Activated CD8-positive, alpha-beta memory T cell treated with anti-CD3 and anti-CD28 coated beads for 1 hour (primary cell): ENCODE measurements at places on chromosomes 11 and 22.

- no peak for DNase-seq
Measured at GRCh38 chr11:102783720-102784119, 3.3 kb upstream of the MMP10 start.

DNA sequence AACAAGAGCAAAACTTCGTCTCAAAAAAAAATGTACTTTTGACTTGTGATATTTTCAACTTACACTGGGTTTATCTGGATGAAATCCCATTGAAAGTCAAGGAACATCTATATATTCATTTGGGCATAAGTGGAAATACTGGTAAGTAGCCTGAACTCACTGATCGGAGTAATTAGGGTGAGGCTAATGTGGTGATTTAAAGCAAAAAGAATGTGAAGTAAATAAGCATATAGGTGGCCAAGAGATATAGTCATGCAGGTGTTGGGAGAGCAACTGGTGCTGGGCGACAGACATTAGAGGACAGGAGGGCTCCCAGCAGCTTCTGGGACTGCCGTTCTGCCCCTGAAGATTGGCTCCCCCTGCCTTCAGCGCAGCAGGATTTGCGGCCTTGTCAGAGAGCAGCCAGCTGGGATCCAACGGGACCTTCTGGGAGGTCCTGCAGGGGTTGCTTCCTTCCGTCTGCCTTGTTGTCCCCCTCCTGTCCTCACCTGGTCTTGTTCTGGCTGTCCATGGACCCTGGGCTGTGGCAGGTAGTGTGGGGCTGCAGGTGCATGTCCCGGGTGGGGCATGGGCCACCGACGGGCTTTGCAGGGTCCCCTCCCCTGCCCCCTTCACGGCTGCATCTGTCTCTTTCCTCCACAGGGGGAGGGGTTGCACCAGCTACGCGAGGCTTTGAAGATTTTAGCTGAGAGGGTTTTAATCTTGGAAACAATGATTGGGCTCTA is 14.1 kb downstream of the RHBDD3 start:
- no peak for DNase-seq

GRCh38 chr11:36684840-36685801 is 87.1 kb upstream of the RAG2 start:
- DNase-seq = no peak

DNA sequence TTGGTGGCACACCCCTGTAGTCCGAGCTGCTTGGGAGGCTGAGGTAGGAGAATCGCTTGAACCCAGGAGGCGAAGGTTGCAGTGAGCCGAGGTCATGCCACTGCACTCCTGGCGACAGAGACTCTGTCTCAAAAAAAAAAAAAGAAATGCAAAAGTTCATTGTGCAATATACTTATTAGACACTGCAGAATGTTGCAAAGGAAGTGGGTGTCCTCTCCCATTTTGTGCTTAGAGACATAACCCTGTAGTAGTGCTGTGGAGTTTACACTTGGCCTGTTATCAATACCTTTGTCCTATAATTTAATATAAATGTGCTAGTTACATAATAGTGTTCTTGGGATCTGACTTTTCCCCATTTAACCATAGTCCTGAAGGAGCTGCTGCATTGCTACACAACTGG is 9.4 kb downstream of the BCL2L13 start:
- DNase-seq = no peak

GRCh38 chr11:76392870-76393269 is 11.7 kb downstream of the GVQW3 start:
- no peak for DNase-seq
